ENCODE measurements at places on chromosomes 6 and 20.

DNA sequence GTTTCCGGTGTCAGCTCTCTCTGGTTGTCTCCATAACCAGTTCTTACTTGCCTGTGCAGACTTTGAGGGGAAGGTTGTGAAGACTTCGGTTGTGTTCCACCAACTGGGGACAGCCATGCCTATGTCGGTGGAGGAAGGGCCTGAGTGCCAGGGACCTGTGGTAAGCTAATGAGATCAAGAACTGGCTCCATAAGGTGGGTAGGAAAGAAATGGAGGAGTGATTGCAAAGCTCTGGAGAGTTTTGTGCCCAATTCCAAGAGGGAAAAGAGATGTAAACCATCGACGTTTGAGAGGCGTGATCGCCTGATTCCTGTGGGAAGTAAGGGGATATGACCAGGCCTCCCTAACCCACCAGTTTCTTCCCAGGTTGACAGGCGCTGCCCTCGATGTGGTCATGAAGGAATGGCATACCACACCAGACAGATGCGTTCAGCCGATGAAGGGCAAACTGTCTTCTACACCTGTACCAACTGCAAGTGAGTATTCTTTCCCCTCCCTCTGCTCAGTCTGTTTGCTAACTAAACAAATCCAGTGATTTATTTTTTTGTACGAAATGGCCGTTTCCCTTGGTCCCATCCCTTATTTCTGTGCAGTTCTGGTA is 893 bp downstream of the POLR1H start:
- no peak for DNase-seq

DNA sequence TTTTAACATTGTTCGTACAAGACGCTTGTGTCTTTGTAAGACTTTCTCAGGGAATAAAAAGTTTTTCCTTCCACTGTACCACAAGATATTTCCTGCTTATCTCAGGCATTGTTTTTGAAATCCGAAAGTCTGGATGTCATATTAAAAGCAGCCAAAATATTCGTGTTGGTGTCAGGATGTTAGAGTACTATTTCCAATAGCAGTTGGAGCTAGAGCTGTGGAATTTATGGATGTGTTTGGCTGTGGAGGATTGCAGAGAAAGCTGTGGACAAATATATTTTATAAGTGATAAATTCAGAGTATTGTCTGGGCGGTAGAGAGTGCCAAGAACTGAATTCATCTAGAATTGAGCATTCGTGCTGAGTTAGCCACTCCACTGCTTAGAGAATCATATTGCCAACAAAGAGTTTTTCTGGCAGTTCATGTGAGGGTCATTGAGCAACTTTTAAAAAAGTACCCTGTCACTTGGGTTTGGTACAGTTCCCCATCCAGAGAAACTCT is 57.7 kb downstream of the ZDHHC14 start:
- DNase-seq = no peak

DNA sequence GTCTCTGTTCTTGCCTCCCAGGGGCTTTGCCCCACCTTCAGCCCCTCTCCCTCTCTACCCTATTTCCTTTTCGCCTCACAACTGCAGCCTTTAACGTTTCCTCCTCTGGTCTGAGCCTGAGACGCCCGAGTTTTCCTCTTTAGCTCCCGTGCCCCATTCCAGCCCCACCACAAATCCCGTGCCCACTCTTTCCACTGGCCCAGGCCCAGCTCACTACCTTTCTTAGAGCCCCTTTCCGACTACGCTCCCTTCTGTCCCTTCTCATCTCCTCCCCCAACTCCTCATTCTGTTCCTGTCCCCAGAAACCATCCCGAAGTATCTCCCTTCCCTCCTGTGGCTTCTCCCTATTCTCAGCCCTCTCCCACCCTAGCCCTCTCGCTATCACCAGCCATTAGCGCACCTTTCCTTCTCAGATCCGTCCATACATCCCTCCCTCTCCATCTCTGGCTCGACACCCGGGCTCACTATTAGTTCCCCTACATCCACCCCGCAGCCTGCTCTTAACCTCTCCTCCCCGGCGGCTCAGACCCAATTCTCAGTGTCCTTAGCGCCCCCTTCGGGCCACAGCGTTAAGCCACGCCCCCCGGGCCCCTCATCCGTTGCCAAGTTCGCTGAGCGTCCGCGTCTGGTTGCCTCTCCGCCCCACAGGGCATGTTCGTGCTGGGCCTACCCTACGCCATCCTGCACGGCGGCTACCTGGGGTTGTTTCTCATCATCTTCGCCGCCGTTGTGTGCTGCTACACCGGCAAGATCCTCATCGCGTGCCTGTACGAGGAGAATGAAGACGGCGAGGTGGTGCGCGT is 2.7 kb downstream of the SLC32A1 start:
- peak; percentile 74 for DNase-seq

GRCh38 chr20:46931699-46932098 is 37.1 kb downstream of the EYA2 start:
- no peak for DNase-seq

DNA sequence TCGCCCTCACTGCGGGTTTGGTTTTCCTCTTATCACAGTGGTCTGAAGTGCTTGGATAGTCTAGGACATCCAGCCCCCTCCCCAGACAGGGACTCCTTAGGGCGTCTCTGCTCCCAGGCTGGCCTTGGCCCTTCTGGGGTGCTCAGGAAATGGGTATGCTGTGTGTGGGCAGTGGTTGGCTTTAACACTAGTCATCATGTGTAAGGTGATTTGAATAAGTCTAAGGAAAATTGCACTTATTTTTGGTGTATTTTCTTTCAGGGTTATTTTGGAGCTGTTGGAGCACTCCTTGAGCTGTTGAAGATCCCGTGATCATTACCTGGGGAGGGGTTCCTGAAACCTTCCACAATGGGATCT is 33.8 kb downstream of the PANK2 start:
- no peak for DNase-seq

DNA sequence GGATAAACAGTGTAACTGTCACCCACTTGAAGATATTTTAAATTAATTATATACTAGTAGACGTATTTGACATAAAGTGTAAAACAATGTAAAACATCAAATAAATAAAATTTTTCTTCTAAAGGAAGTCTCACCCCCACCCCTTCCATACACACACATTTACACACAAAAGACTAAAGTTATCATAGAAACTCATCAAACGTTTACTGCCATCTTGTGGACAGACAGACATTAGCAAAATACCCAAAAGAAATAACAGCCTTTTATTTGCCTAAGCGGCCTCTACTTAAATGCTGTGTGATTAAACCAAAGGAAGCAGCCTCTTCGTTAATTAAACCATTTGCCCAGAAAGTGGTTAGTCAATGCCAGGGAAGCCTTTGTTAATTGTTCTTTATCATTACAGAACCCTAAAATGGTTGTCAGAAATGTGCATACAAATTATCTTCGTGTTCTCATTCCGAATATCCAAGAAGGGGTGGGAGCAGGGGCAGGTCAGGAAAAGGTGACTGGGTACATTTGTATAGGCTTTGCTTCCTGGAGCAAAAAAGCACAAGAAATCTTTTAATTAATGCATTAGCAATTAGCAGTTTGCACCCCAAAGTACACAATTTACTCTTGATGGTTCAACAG is 176.2 kb upstream of the SASH1 start:
- DNase-seq = no peak

- no peak for DNase-seq
These were observed 328.3 kb downstream of the FARS2 start for GRCh38 chr6:5589422-5590141.
